ENCODE measurements at places on chromosomes 6 and 20.
A peak's percentile ranks its signal among the peaks of the same experiment; 100 is the strongest.

- no peak for DNase-seq
Observed at GRCh38 chr6:129135451-129135850, 252.5 kb downstream of the LAMA2 start.

DNA sequence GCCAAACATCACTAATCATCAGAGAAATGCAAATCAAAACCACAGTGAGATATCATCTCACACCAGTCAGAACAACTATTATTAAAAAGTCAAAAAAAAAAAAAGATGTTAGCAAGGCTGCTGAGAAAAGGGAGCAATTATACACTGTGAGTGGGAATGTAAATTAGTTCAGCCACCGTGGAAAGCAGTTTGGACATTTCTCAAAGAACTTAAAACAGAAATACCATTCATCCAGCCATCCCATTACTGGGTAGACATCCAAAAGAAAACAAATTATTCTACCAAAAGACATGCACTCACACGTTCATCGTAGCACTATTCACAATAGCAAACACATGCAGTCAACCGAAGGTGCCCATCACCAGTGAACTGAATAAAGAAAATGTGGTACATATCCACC, 213.9 kb downstream of the TTLL2 start:
- DNase-seq, result no peak

GRCh38 chr6:139174961-139175360, 40.1 kb downstream of the HECA start:
- DNase-seq, result no peak

DNA sequence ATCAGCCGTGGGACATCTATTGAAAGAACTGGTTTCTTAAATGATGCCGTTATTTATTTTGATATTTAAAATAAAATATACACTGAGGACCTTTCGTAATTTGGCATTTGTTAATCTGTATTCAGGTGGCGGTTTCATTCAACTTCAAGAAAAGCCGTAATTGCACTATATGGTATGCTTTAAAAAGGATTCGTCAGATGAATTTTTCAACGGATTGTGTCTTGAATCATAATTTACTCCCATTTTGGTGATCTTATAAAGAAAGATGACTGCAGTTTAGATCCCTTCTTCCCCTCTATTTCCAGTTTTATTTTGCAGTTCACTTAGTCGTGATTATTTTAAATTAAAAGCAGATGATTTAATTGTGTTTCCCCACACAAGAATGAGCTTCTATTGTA, 761 bp downstream of the KLHL32 start:
- no peak for DNase-seq

- DNase-seq, result peak; percentile 11
Observed at GRCh38 chr6:5398530-5398929, 137.2 kb downstream of the FARS2 start.

- no peak for DNase-seq
Observed at GRCh38 chr20:51169813-51170212, 146.9 kb upstream of the KCNG1 start.

DNA sequence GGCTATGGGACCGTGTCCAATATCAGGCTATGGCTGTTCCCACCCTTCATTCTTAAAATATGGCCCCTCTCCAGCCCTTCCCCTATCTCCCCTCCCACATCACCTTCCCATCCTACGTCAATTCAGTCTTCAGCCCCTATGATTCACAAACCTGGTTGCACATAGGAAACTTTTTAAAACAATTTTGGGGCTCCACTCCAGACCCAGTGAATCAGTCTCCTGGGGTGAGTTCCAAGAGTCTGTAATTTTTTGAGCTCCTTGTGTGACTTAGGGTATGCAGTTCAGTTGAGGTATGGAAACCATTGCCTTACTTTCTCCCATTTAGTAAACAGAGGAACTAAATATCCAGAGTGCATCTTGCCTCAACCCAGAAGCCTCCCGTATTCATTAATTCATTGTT, 5.5 kb downstream of the HNF4A start:
- no peak for DNase-seq

DNA sequence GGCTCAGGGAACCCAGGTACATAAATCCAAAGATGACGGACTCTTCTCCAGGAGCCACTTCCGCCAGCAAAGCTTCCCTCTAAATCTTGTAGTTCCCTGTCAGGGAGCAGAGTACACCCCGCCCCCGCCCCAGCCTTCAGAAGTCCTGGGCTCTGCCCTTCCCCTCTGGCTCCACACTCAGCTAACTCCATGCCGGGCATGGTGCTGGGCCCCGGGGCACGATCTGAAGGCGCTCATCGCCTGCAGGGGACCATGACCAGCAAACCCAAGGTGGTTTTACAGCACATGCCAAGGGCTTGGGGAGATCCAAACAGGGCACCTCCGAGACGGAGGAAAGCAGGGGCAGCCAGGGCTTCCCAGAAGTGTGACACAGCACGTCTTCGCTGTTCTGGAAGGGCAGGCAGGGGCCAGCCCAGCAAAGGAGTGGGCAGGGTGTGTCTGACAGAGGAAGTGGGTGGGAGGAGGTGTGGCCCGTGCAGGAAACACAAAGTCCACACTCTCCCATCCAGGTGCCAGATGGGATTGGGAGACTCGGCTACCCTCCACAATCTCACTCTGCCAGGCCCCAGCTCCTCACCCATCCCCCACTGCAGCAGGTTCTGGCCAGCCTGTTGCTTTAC, 41.6 kb upstream of the SLC22A2 start:
- no peak for DNase-seq

- DNase-seq, result no peak
Observed at GRCh38 chr20:5595744-5596143, 154.5 kb upstream of the SHLD1 start.

DNA sequence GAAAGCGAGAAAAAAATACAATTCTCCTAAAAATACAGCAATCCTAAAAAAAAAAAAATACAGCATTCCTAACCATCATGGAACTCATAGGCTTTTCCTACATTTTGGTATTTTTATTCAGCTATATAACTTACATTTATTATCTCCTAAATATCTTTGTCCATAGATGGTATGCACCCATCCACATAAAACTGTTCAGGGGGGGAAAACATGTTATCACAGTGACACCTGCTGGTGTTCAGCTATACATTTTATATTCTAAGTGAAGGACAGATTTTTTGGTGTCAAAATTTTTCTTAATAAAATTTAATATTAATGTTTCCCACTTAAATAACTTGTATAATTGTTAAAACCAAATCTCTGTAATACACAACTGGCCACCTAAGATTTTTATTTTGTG, 58.0 kb downstream of the BLOC1S5 start:
- no peak for DNase-seq

DNA sequence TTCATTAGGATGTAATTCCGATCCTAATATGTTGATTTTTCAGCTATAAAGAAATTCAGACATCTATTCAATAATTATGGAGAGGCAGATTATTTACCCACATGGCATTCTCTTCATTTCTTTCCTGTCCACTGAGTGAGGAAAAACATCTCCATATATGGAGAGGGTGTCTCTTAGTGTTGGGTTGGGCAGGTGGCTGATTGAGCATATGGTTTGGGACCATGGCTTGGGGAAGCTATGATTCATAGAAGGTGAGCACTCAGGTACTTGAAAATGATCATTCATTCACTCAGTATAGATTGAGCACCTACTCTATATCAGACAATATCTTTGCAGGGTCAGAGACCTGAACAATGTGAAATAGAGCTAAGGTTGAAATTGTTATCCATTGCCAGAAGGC, 41.3 kb upstream of the IL20RA start:
- DNase-seq, result no peak

DNA sequence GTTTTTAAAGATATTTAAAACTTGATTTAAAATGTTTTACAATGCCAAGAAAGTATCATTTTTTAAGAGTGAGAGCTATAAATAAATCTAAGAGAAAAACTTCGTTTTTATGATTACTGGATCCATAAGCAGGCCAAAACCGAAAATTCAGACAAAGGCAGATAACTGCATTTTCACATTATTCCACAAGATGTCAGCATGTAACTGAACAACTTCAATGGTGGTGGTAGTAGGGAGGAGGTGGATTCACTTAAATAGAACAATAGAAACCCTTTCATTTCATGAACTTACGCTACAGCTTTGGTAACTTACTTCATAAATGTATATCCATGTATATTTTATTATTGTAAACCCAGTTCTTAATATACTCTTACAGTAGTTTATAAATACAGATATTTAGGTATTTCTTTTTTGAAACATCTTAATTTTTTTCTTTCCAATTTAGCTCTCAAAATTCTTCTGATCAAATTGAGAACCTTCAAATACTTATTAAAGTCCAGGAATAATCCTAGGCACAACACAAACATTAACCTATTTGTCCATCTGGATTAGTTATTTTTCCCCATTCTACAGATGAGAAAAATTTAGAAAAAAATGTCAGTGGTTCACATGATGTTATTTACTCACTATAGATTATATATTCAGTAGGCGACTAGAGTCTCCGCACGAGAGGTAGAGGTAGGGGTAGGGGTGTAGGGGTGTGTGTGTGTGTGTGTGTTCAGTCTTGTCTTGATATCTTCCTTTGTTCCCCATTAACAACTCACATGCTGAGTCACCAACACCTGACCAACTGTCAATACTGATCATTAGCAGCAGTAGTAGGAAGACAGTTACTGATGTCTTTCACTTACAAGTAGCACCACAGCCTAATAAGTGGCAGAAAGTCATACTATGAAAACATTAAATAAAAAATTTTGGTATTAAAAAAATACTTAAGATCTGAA, 111.5 kb downstream of the ARHGAP18 start:
- DNase-seq, result no peak

- no peak for DNase-seq
Observed at GRCh38 chr6:153069897-153070296, 61.2 kb downstream of the RGS17 start.

DNA sequence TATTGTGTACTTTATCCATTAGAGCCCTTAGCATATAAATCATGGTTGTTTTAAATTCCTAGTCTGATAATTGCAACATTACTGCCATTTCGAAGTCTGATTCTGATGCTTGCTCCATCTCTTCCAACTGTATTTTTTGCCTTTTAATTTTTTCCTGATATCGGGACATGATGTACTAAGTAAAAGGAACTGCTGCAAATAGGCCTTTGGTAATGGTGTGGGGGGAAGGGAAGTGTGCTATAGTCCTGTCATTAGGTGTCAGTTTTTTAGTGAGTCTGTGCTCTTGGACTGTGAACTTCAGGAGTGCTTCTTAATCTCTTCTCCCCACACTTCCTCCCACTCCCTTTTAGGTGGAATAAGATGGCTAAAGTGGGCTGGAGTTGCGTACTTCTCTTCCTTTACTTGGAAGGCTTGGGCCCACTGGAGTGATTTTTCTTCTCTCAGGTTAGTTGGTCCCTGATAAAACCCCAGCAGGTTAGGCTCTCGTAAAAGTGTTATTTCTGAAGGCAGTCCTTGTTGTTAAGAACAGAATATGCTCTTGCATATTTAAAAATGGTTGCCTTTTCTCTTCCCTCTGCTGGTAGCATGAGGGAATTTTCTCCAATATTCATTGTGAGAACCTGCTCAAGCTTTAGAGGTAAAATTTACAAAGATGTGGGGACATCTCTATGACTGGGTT, 18.1 kb downstream of the STXBP5 start:
- no peak for DNase-seq

GRCh38 chr6:14284969-14285590, 167.5 kb downstream of the CD83 start:
- DNase-seq, result no peak

GRCh38 chr6:43275801-43276576, 22.1 kb upstream of the SLC22A7 start:
- DNase-seq, result no peak

- DNase-seq, result no peak
Observed at GRCh38 chr6:674956-675355, 18.0 kb downstream of the EXOC2 start.

DNA sequence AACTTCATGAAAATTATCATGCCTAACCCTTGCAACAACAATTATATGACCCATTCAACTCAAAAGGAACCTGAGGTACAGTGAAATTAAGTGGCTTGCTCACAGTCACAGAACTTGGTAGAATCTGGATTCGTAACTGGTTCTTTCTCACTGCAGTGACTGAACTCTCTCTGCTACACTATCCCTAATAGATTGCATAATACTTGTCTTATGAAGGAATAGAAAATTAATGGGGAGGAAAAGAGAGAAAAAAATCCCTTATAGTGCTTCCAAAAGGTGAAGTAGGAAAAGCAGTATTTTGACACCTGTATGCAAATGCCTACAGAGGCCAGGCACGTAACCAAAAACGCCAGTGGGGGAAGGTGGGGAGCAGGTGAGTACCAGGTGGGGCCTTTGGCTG, 186.6 kb downstream of the LY86 start:
- no peak for DNase-seq

- no peak for DNase-seq
Observed at GRCh38 chr6:158408552-158409130, 96.4 kb downstream of the TULP4 start.

- no peak for DNase-seq
Observed at GRCh38 chr20:50037123-50037522, 54.3 kb downstream of the SNAI1 start.

GRCh38 chr6:159017757-159018559, 18.0 kb upstream of the RSPH3 start:
- no peak for DNase-seq

DNA sequence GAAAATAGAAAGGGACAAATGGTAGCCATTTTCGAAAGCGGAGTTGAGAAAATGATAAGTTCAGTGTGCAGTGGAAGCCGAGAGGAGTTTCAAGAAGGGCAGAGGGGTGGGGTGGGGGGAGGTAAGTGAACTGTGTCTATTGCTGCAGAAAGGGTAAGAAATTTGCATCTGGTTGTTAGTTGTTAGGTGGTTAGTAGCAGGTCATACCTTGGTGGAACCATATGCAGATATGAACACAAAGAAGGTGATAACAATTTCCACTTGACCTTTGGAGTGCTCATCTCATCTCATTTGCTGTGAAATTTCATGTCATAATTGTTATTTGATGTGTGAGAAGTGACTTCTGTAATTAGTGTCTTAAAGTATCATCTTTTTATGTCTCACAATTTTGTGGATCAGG, 288.2 kb downstream of the QKI start:
- DNase-seq, result no peak

- no peak for DNase-seq
Observed at GRCh38 chr6:32177183-32177787, 920 bp upstream of the RNF5 start.

- DNase-seq, result no peak
Observed at GRCh38 chr6:91865889-91866288, 1279.0 kb upstream of the MAP3K7 start.

DNA sequence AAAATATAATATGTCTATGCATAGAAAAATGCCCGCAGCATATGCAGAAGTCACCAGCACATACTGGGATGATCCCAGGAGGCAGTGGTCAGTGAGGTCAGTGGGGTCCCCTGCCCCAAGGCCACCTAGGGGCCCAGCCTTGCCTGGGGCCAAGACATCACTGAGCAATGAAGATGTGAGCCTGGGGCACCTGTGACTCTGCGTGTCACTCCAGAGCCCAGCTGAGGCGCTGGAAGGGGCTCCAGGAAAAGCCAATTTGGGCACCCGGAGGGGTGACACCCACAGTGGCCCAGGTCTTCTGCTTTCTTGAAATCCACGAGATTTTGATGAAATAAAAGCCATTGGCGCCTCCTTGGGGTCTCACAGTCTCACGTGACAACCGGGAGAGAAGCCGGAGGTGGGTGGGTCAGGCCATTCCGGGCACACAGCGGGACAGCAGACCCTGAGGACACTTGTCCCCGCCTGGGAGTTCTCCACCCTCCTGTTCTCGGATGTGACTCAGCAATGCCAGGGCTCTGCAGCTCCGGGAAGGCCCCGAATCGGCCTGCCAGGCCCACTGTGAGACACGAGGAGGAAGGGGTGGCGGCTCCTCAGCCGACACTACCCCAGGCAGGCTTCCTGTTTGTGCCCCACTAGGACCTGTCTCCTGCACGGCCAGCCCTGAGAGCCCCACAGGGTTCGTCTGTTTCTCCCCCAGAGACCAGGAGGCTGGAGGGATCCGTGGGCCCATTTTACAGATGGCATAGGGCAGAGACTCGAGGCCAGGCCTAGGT, 24.4 kb upstream of the SLCO4A1 start:
- no peak for DNase-seq
